Stimulated activated CD8-positive, alpha-beta memory T cell treated with anti-CD3 and anti-CD28 coated beads, Interleukin-15, amount 100 ng/mL, for 4 hours (primary cell): ENCODE measurements at places on chromosomes 16 and 17.

DNA sequence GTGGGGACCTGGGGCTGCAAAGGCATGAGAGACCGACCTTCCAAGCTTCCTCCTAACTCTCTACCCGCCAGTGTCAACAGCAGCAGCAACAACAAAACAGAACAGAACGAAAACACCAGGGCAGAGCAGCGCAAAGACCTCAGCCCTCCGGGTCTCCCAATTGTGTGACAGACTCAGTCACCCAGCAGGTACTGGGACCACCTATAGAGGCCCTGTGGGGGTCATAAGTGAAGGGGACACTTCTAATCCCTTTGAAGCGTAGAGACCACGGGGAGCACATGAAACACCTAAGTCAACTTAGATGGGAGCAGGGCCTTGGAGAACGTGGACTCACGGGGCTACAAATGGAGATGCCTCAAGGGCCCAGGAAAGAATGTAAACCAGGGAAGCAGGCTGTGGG, 12.6 kb upstream of the CCDC182 start:
- no peak for DNase-seq

DNA sequence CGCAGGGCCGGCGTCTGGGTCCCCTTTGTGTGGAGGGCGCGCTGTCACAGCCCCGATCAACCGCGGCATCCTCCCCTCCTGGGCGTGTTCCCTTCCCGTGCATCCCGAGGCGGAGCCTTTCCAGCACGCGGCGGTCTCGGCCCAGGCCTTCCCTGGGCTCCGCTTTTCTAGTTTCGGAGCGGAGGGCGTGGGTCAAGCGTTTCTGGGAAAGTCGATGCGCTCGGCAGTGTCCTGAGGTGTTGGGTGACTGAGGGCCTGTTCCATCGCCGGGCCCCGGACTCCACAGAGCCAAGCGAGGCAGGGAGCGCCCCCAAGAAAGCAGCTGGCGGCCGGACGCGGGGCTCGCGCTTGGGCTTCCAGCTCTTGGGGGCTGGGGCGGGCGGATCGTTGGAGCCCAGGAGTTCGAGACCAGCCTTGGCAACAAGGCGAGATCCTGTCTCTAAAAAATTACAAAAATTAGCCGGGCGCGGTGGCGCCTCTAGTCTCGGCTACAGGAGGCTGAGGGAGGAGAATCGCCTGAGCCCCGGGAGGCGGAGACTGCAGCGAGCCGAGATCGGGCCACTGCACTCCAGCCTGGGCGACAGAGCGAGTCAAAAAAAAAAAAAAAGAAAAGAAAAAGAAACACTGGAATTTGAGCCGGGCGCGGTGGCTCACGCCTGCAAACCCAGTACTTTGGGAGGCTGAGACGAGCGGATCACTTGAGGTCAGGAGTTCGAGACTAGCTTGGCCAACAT, 806 bp downstream of the IFT140 start:
- DNase-seq = no peak

GRCh38 chr16:83541231-83541630, 266.5 kb upstream of the HSBP1 start:
- DNase-seq = no peak

GRCh38 chr17:43753493-43754129, 5.0 kb downstream of the SOST start:
- no peak for DNase-seq

GRCh38 chr16:4723071-4723767, 10.9 kb downstream of the ANKS3 start:
- no peak for DNase-seq

- no peak for DNase-seq
These were observed 108.7 kb downstream of the VAT1L start for GRCh38 chr16:77897129-77897437.

DNA sequence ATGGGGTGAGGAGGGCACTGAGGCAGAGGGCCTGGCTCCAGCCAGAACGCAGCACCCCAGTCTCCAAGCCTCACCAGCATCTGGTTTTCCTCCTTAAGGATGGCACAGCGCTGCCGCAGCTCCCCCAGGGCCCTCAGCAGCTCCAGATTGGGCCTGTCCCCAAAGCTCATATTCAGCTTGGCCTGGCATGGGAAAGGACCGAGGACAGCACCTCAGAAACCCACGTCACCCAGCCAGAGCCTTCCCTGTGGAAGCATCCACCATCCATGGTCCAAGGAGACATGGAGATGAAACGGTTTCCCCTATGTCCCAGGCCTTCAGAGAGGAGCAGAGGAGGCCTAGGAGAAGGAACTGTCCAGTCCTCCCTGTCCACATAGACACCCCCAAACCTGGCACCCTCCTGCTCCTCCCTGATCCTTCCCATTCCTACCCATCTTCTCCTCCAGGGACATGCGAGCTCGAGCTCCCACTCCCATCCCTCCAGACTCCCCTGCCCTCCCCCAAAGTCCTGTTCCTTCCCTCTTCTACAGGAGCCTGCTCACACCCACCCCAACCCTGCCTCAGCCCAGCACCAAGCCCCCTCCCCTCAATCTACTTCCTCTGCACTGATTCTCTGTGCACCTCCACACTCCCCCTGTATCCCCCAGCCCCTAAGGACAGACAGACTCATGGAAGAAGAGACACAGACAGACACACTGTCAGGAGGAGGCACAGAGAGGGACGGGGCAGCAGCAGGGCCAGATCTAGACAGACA, 1.8 kb downstream of the TSPOAP1 start:
- no peak for DNase-seq

DNA sequence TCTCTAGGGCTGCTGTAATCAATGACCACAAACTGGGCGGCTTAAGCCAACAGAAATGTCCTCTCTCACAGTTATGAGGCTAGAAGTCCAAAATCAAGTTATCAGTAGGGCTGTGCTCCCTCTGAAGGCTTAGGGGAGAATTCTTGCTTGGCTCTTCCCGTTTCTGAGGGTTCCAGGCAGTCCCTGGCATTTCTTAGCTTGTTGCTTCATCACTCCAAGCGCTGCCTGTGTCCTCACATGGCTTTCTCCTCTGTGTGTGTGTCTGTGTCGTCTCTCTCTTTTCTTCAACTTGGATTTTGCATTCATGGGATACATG, 13.7 kb upstream of the CDC42EP4 start:
- no peak for DNase-seq

DNA sequence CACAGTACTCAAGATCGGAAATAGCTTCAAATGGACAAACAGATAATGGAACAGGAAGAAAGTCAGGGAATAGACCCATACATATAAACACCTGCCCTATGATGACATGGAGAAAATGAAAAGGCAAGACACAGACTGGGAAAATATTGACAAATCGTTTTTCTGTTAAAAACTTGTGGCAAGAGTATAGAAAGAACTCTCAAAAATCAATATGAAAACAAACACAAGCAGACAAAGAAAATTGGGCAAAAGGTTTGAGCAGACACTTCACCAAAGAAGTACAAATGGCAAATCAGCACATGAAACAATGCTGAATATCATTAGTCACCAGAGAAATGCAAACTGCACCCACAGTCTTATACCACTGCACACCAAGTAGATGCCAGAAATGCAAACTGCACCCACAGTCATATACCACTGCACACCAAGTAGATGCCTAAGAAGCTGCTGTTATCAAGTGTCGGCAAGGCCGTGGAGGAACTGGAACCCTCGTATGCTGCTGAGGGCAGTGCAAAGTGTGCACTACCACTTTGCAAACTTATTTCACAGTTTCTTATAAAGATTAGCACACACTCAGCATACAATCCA, 123.5 kb upstream of the CHMP6 start:
- no peak for DNase-seq

DNA sequence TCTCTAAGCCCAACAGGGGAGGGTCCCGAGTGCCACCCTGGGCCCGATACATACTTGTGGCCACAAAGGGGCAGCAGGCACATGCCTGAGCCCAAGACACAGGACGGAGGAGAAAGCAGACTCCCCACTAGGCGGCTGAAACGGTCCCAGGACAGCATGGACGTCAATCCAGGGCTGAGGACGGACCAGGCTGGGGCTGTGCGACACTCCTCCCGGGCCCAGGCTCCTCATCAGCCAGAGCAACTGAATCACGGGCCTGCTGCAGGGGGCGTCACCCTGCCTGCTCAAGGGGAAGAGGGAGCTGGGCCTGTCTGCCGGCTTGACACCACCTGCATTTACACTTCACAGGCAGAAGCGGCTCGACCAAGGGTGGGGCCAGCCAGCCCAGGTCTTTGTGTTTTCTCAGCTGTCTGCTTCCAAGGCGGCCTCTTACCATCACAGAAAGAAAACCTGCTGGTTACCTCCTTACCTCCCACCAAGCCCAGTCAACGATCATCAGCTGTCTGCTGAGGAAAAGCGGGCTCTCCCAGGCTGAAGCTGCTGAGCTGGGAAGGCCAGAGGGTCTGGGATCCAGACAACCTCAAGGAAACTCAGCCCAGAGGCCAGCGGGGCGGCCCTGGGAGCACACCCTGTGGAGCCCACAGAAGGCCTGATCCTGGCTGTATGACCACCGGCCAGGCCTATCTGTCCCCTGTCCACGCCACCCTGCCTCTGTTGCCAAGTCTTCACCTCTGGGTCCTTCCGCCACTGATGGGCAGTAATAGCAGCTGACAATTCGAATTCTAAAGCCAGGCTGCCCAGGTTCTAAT, 26.4 kb downstream of the KIFC3 start:
- no peak for DNase-seq

DNA sequence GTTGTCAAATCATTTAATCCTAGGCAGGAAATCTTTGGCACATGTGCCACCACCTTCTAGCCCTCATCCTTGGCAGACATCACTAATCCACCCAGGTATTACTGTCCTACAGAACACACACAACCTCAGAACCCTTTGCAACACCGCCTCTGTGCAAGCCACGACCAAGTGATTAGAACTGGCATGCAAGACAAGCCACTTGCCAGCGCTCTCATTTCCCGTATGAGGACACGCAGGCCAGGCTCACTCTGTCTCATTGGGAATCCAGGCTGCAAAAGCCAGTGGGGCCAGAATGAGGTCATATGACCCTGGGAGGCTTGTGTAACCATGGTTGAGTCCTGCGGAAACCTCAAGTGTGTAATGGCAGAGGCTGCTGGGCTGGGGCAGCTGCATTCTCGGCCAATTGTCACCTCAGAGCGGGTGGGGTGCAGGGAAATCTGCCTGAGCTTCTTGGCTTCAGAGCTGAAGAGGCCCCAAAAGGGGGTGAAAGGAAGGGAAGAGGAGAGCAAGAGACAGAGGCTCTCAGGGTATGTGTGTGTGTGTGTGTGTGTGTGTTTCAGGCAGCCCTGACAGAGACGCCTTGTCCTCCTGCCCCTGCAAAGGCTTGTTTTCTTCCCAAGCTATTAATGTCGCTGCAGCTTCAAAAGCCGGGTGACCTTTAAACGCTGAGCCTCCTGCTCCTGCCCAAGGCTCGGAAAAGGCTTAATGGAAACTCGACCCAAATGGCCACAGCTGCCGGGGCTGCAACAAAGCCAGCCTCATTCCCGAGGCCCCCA, 43.2 kb upstream of the MRPS23 start:
- DNase-seq = no peak

- DNase-seq = no peak
These were observed 2.8 kb downstream of the BFAR start for GRCh38 chr16:14635395-14636165.

DNA sequence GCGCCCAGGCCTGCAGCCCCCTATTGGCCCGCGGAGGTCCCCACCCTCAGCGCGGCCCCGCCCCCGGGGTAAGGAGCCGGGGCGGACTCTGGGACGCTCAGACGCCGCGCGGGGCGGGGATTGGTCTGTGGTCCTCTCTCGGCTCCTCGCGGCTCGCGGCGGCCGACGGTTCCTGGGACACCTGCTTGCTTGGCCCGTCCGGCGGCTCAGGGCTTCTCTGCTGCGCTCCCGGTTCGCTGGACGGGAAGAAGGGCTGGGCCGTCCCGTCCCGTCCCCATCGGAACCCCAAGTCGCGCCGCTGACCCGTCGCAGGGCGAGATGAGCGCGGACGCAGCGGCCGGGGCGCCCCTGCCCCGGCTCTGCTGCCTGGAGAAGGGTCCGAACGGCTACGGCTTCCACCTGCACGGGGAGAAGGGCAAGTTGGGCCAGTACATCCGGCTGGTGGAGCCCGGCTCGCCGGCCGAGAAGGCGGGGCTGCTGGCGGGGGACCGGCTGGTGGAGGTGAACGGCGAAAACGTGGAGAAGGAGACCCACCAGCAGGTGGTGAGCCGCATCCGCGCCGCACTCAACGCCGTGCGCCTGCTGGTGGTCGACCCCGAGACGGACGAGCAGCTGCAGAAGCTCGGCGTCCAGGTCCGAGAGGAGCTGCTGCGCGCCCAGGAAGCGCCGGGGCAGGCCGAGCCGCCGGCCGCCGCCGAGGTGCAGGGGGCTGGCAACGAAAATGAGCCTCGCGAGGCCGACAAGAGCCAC, at the start of gene NHERF1:
Gene NHERF1 (plus strand): TSS at position 100 of the 750 bp plus-strand sequence. CDS start 219 bp downstream, at position 319.
- DNase-seq = peak; percentile 85

GRCh38 chr17:4518901-4519300, 20.2 kb downstream of the SPNS2 start:
- no peak for DNase-seq

- DNase-seq = no peak
These were observed 93.8 kb upstream of the RPRML start for GRCh38 chr17:47072886-47073285.

GRCh38 chr16:21656795-21657768, 4.7 kb upstream of the IGSF6 start:
- DNase-seq = no peak

- DNase-seq = no peak
These were observed 10.1 kb downstream of the KCTD5 start for GRCh38 chr16:2692251-2692947.

- no peak for DNase-seq
These were observed 6.1 kb downstream of the DOK4 start for GRCh38 chr16:57479976-57480753.

DNA sequence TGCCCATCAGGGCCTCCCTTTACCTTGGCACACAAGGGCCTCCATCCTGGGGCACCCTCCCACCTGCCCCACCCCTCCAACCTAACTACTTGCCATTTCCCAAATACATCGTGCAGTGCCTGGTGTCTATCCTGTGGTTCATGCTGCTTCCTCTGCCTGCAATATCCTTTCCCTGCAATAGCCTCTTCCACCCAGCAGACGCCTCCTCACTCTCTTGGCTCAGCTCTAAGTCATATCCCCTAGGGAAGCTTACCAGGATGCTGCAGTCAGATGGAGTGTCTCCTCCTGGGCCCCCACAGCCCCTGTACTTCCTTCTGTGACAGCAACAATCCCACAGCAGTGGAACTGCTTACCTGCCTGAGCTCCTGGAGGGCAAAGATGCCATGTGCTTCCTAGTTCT, 36.7 kb downstream of the CCDC182 start:
- no peak for DNase-seq

GRCh38 chr16:635573-636205, 416 bp downstream of the METTL26 start:
- no peak for DNase-seq

- no peak for DNase-seq
These were observed 49.2 kb upstream of the MYH2 start for GRCh38 chr17:10598621-10599020.

DNA sequence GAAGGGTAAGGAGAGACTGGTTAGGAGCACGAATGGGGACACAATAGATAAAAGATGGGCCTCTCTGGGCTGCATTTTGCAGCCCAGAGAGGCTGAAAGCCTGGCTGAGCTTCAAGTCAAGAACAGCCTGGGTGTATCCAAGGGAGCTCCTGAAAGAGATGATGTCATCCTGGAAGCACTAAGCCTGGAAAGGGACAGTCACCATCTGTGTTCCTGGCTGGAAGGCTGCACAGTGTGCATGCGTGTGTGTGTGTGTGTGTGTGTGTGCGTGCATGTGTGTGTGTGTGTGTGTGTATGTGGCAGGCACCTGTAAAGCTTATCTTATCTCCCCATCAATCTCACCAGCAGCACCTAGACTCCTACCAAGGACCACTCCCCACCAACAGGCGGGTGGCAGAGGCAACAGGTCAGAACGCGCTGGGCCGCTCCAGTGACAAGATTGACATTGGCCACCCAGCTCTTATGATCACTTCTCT, 44.1 kb downstream of the COG7 start:
- no peak for DNase-seq
